Umbilical cord (tissue), 2 donors: ENCODE measurements at places on chromosomes 6 and 20. TPM values are rescaled to one million over a fixed set of nuclear protein-coding genes. Genes with fewer than 3 reads are reported as not detected.

GRCh38 chr6:100664274-100665040 lies 199.7 kb upstream of the SIM1 start:
- DNase-seq = peak; percentile 22

GRCh38 chr6:164075981-164076615 lies 661.6 kb downstream of the QKI start:
- DNase-seq = no peak

- DNase-seq = no peak
Observed at GRCh38 chr20:56730003-56730402, 100.9 kb downstream of the TFAP2C start.

- DNase-seq = no peak
Observed at GRCh38 chr20:24598996-24599395, 129.6 kb downstream of the SYNDIG1 start.

DNA sequence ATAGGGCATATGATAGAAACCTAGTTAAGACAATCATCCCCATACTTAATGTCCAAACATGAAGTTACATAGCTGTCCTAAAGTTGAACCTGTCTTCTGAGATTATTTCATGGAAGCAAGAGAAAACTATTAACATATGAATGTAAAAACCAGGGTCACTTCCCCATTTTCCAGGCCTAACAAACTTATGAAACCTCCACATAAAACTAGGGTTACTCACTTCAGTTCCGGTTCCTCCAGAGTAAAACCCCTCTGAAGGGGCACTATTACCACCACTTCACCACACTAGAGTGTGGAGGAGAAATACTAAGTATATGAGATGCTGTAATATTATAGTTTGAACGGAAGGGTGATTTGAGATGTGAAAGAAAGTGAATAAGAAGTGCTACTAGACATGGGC lies 14.9 kb downstream of the PRKN start:
- no peak for DNase-seq

DNA sequence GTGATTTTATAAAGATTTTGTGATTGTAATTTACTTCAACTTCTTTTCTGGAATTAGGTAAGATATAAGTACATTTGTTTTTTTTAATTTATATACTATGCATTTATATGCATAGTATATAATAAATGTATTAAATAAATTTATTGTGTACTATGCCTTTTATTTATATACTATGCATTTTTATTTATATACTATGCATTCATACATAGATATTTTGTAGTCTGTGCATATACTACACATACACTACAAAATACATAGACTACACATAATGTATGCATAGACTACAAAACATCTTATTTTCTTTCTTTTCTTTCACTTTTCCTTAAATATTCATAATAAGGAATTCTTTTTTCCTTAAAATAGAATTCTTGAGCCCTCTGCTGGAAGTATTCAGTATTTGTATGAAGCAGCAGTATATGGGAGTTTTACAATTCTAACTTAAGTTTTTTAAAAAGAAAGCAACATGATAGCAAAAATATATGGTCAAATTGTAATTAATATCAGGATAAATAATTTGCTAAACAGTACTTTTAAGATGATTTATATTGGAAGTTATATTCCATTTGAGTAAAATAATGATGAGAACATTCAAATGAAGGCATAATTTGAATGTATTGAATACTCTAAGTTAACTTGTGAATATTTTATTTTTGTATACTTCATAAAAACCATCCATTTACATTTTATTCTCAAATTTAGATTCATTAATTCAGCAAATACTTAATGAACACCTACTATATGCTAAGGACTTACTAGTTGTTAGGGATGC lies 129.3 kb downstream of the KLHL32 start:
- peak; percentile 42 for DNase-seq

DNA sequence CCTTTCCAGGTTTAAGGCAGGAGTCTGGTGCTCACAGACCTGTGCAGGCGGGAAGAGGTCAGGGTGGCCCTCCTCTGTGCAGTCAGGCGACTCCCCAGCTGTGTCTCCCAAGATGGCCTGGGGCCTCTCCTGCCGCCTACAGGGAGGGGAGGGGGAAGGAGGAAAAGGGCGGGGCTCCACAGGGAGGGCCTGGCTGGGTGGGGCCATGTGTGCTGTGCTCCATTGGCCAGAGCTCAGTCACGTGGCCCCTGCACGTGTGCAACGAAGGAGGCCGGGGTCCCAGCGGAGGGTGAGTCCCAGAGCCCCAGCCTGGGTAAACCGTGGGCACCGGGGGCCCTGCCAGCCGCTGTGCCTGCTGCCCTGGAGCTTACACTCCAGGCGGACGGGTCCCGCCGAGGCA lies 211.6 kb downstream of the ZDHHC14 start:
- DNase-seq = no peak

DNA sequence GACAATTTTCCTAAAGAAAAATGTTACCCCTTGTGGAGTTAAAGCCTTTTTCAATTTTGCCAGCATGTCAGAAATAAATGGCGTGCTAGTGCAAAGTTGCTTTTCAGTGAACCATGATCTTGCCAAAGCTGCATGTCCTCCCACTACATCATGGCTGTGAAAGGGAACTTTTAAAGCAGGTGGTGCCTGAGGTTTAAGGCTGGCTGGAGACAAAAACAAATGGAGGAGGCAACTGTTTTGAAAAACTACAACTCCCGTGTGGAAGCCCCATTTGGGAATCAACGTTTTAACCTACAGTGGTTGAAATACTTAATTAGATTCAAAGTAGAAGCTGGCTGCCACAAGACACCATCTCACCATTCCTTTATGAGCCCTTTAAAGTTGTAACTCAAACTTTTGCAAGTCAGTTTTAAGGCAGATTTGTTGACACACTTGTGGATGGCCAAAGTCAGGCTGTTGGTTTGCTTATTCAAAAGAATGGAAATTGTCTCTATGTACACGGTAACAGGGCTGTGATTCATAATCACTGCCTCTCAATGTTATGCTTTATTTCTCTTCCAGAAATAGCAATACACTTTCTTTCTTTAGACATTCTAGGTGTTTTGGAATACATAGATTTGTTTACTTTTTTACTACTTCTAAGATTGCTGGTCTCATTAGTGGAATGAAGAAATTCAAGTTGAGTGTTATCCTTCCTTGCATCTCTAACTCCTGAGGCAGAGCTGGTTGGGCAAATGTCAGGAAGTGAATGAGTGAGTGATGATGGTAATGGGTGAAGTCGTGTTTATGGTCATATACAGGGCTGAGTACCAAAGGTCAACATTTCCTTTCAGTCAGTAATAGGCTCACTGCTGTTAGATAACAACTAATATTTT lies 196.4 kb upstream of the GMDS start:
- DNase-seq = peak; percentile 13

GRCh38 chr6:53382421-53382820 lies 33.7 kb upstream of the ELOVL5 start:
- no peak for DNase-seq

GRCh38 chr20:59647271-59647670 lies 42.9 kb downstream of the PHACTR3 start:
- no peak for DNase-seq

DNA sequence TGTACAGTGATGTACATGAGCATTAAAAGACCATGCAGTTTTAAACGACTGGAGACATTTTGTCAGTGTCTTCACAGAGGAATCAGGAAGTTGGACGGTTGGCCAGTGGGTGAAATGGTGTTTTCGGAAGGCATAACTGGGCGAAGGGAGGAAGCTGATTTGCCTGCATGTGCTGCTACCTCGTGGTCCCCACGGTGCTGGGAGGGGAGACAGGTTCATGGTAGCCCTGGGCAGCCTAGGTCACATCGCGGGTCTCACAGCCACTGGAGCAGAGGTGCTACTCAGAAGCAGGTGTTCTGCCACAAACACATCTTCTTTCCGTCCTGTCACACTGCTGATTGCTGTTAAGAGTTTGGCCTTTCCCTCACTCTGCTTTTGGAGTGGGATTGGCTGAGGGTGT lies 35.2 kb downstream of the HIVEP1 start:
- no peak for DNase-seq

DNA sequence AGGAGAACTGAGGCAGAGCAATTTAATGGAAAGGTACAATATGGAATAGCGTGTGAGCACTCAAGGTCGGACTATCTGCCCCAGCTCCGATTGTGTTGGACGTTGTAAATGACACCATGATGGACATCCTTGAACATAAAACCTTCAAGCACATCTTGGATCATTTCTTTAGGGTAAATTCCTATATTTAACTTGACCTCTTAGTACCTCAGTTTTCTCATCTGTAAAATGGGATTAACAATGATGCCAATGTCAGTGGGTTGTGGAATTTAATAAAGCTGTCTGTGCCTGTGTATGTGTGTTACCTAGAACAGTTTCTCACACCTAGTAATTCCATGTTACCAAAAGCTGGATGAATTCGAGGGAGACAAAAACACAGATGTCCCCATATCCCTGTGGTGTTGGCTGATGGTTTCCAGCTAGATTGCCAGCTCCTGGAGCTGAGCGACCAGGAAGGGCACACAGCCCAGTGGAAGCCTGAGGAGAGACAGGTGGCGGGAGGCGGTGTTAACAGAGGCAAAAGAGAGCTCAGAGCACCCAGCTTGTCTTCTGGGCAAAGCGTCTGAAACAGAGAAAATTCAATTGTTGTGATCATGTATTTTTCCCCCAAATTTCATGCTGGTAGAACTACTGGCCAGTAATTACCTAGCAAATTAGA lies 32.6 kb downstream of the MDFI start:
- DNase-seq = no peak

- peak; percentile 33 for DNase-seq
Observed at GRCh38 chr6:55176958-55177357, 2.6 kb downstream of the HCRTR2 start.

DNA sequence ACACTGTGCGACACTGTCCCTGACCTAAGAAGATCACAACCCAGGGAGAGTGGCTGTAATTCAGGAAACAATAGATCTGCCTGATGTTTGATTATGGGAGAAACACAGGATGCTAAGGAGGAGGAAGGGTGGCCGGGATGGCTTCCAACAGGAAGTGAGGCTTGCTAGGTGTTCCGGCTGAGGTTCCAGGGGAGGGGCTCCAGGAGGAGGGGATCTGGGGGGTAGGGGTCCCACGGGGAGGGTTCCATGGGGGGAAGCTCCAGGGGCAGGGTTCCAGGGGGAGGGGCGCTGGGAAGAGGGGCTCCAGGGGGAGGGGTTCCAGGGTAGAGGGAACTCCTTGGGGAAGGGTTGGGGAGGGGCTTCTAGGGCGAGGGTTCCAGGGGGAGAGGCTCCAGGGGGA lies 48.6 kb downstream of the DAAM2 start:
- DNase-seq = no peak

DNA sequence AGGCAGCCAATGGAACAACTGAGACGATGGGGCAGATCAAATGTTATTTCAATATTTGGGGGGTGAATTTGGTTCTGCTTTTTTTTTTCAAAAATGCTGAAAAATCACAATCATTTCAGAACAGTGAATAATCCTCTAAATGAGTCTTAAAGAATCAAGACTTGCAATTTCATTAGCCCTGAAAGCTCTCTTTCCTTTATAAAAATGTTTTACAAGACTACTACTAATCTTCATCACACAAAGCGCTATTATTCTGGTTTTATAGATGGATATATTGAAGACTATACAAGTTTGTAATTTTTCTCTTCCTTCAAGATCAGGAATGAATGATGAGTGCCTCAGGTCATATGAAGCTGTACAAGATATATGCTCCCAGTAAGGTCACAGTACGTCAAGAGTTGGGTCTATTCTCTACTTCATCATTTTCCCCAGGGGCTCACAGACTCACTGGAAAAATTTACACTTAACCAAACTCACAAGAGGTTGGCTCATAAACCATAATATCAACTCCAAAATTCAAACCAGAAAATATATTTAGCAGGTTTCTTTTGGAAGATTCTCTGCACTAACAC lies 19.5 kb downstream of the RNF24 start:
- no peak for DNase-seq

- no peak for DNase-seq
Observed at GRCh38 chr6:7566617-7567173, 23.3 kb upstream of the SNRNP48 start.

SNPH gene
- total RNA-seq = 1.9 TPM

CTCFL gene
- 2.6 TPM for total RNA-seq

RAB44 gene
- not detected for total RNA-seq

SLC32A1 gene
- 6.3 TPM for total RNA-seq

HDGFL1 gene
- 2.9 TPM for total RNA-seq

HRH3 gene
- total RNA-seq = not detected

CGA gene
- total RNA-seq = 8.2 TPM
